ENCODE measurements at places on chromosomes 6 and 20.

DNA sequence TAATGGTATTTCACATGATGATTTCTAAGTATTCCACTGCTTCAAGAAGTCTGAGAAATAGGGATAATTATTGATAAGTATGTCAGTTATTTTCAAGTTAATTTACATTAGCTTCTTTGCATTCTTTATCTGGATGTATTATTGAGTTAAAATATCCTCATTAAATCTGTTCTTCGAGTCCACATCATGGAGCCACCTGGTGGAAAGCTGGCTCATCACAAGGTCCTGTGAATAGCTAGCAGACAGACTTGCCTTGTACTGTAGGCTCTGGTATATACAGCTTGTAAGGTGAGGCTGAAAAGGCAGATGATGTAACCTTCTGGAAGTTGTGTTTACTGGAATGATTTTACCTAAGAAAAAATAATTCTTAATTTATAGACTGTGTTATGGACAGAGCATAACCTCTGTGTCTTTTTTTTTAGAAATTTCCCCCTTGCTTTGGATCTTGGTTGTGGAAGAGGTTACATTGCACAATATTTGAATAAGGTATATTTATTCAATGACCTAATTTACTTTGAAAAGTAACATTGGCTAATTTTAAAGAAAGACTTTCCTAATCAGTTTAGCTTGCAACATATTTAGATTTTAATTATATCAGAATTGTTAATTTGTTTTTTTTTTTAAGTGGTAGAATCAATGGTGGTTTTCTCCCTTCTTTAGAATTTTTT, 3.5 kb downstream of the NDUFAF5 start:
- peak; percentile 90 for DNase-seq

DNA sequence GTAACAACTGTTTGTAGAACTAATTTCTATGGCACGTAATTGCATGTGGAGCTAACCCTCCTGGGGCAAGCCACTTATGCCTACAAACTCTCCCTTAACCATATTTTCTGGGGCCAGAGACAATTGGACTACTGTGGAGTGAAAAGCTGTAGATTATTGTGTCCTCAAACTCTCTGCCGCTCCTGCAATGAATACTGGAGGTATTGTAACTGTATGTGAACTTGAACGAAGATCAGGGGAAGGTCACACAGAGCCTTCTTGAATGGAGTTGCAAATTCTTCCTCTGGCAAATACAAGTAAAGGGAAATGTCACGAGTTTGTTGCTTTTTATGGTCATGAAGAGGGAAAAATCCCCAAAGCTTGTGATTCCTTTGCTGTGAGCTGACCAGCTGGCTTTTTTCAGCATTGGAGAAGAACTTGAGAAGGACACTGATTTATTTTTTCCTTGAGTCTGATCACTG, 18.2 kb downstream of the AKAP12 start:
- DNase-seq, result peak; percentile 53

DNA sequence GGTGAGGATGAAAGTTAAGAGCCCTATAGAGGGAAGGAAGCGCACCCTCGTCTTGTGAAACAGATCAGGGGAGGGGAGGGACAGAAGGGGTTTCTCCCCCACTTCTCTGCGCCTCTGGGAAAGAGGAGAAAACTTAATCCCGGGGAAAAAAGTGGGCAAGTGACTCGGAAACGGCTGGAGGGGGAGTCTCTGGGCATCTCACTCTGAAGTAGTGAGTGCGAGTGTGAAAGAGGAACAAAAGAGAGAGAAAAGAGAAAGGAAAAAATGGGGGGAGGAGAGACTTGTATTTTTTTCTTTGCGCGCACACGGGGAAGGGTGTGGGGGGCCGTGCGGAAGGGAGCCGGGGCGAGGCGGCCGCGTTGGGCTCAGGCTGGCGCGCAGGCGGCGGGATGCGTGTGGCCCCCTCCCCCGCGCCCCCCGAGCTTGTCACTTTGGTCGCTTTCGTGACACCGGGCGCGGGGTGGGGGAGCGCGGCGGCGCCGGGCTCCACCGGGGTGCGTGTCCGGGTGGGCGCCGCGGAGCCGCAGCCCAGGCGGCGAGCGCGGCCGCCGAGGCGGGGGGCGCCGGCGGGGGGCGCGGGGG, 454 bp downstream of the L3MBTL3 start:
- DNase-seq, result peak; percentile 25

GRCh38 chr6:80335121-80335531, 228.7 kb downstream of the BCKDHB start:
- peak; percentile 35 for DNase-seq

DNA sequence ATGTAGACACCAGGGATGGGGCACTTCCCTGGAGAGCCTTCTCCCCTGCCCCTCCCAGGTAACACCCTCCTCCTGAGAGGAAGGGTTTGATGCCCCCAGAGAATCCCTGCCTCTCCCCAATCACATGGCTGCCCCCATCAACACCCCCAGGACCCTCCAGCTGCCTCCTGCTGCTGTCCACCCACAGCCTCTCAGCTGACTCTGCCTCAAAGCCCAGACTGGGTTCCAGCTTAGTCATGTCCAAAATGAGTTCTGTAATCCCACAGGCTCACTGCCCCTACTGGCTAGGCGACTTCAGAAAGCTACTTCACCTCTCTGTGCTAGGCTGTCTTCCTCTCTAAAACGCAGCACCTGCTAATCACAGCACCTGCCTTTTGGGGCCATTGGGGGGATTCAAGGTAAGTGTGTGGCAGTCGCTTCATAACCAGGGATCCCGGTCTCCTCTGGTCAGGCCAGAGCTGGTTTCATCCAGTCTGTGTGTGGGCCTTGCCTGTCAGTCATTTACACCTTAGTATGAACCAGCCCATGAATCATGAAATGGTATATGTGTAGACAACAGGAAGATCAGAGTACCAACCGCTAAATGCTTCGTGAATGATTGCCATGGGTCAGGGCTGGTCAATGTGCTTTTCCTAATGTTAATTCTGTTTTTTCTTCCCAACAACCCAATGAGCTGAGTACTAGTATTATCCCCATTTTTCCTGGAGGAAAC, 40.4 kb downstream of the TFEB start:
- DNase-seq, result peak; percentile 60

All from choroid plexus epithelial cell (primary cell).